ENCODE measurements at places on chromosomes 16 and 17.
A peak's percentile ranks its signal among the peaks of the same experiment; 100 is the strongest.

GRCh38 chr16:53605831-53606400, 97.7 kb downstream of the RPGRIP1L start:
- no peak for DNase-seq

DNA sequence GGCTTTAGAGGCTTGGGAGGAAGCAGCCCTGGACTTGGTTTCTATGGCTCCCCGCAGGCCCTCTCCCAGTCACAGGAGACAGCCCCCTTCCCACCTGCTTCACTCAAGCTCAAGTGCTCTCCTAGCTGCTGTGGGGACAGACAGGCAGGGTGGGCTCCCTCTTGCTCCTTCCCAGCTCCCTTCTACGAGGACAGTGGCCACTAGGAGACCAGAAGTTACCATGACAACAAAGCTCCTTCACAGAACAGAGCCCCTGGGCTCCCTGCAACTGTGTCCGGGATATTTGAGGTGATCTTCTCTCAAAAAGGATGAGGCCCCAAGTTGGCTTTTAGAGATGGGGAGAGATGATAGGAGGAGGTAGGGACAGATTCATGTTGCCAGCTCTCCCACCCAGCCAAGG, 116.3 kb downstream of the AMFR start:
- DNase-seq = no peak

DNA sequence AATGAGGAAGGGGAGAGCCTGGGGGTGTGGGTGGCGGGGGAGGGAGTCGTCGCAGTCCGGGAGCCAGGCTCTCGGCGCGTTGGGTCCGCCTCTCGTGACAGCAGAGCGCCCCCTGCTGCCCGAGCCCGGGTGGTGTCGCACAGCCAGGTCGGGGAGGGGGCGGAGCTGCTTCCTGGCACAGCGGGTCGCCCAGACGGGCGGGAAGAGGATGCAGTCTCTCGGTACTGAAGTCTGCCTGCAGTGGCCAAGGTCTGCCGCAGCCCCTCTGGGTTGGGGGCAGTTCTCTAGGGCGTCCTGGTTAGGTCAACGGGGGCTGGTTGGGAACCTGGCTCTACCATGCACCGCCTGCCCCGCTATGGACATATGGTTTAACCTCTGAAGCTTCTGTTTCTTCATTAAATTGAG, 38.2 kb upstream of the CCDC182 start:
- DNase-seq = peak; percentile 66

- DNase-seq = no peak
Observed at GRCh38 chr17:9132944-9133610, 111.8 kb downstream of the NTN1 start.

GRCh38 chr17:75531721-75532072, 6.2 kb downstream of the LLGL2 start:
- no peak for DNase-seq

GRCh38 chr16:68404736-68405345, 43.5 kb downstream of the SMPD3 start:
- DNase-seq = no peak

DNA sequence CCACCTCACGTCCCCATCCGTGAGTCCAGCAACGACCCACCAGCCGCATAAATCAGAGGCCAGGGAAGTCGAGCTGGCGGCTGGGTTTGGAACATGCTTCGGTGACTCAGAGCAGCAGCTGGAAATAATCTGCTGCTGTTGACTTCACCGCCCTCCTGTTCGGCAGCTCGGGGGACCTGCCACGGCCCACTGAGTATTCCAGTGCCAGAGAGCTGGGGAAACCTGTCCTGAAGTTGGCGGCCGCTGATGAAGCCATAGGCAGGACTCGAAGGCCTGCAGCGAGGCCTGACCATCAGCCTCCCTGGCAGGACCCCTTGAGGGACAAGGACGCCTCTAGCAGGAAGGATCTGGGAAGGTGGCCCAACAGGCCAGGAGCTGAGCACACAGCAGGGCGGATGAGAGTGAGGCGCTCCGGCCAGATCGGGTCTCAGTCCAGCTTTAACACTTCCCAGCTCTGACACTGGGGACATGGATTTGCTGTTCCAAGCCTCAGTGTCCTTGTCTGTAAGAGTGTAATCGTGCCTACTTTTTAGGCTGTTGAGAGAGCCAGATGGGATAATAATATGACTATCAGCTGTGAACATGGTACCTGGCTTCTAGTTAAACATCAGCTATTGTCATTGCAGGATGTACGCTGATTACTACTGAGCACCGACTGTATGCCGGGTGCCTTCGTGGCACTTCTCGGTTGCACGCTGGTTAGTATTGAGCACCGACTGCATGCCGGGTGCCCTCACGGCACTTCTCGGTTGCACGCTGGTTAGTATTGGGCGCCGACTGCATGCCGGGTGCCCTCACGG, 50.4 kb upstream of the CIBAR2 start:
- no peak for DNase-seq

DNA sequence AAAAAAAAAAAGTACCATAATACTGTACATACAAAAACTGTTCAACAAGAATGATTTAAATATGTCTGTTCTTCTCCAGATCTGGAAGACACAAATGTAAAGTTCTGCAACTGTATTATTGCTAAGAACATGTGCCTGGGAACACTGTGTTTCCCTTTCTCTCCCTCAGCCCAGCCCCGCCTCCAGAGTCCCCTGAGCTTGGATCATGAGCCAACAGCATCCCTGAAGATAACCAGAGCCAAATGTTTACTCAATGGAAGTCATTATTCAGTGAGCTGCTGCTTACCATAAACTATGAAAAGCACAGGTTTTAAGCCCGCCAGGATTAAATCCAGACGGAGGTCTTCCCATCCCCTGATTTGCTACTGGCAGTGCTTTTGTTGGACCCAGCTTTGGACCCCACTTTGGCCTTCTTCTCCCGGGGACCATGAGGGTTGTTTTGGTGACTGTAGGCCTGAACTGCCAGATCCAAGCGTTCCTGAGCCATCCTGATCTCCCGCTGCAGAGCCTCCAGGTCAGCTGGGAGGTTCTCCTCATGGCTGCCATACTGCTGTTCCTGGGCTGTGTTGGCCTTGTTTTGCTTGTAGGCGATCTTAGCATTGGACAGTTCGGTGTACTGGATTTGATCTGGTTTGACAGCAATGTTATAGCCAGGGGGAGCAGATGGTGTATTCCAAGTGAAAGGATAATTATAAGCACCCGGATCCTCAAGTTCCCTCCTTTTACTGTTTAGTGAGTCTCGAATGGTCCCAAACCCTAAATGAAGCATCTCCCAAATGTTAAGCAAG, 25.6 kb downstream of the GJC1 start:
- no peak for DNase-seq

- no peak for DNase-seq
Observed at GRCh38 chr17:32264823-32265191, 825 bp upstream of the RHBDL3 start.

DNA sequence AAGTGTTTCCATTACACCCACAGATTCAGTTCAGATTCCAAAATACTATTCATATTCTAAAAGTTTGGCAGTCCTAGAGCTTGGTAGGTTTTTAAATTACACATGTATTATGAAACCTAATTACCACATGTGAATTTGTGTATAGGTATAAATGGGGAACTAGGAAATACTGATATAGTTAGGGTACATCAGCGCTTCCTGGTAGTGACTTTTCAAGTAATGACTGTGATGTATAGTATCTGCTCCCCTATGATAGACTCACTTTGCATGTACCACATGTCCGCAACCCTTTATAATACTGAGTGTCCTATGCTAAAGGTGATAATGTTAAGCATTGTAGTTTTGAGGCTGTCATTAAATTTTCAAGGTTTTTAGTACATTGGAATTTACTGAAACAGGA, 22.9 kb downstream of the CDK12 start:
- no peak for DNase-seq

DNA sequence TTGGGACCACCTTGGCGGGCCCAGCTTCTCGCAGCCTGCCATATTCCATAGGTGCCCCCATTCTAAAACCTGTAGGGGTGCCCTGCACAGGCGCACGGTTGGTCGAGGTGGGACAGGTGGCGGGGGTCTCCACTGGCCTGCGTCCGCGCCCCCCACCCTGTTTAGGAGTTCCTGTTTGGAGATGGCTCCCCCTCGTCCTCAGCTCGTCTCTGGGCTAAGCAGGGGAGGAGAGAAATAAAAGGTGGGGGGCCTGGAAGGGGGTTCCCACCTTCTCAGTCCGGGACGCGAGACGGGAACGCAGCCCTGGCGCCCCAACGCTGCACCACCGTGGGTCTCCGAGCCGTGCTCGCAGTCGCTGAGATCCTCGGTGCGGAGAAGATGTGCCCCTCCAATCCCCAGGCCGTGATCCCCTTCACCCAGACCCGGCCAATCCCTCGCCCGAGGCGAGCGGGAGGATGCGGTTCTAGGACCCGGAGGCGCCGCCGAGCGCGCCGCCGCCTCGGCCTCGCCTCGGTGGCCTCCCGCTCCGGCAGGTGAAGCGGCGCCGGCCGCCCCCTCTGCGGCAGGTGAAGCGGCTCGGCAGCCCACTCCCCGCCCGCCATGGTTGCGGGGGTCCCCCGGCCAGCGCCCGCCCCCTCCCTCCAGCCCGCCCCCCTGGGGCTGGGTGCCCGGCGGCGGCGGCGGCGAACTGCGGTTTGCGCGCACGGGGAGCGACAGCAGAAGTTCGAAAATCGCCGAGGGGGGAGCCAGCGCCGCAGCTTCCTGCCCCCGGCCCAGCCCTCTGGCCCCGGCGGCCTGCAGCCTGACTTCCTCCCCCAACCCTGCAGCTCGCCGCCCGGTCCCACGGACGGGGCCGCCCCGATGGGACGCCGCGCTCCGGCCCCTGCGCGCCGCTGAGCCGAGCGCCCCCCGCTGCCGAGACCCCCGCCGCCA, at the start of gene FMNL1:
Gene FMNL1 (plus strand): TSS at position 805 of the 933 bp plus-strand sequence. CDS start 240 bp downstream, outside the sequence.
- DNase-seq = peak; percentile 83

DNA sequence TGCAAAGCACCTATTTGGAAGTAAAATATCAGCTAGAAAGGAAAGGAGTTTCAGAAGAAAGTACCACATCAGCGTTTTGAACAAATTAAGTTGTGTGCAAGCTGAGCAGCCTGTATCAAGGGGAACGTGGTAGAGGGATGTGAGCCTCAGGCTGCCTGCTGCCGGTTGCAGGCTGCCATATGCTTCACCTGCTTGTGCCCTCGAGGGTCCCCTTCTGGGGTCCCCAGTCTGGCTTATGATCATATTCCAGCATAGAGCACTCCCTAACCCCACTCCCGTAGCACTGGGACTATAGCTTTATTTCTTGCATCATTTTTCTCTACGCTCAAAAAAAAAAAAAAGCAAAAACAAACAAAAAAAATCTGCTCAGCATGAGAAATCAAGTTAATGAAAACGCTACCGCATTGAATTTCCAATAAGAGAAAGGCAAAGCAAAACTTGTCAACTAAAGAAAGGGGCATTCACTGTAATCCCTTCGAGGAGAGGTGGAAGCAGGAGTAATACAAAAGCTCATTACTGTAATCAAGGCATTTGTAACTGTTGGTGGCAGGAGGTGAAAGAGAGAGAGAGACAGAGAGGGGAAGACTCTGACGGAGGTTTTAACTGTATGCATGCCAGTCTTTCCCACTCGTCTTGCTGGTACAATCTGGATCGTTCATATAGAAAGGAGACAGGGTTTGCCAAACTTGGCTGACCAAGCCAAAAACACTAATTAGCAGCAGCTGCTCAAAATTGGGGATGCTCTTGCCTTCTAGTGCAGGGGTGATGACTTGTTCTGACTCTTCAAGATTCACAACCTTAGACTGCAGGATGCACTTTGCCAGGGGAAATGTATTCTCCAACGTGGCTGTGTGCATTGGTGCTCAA, 258.2 kb upstream of the HSBP1 start:
- no peak for DNase-seq

DNA sequence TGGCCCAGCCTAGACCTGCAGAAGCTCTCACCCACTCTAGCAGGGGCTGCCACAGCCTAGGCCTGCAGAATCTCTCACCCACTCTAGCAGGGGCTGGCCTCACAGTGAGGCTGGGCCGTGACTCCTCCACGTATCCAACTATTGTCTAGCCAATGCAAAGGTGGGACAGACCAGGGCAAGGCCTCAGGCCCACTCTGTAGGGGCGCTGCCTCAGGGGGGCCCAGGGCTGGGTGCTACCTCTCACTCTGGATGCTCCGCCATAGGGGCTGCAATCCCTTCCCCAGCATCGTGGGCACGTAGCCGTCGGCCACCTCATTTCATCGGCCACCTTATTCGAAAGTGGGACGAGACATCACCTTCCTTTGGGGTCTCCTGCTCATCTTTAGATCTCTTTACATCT, 51.7 kb downstream of the RPH3AL start:
- no peak for DNase-seq

DNA sequence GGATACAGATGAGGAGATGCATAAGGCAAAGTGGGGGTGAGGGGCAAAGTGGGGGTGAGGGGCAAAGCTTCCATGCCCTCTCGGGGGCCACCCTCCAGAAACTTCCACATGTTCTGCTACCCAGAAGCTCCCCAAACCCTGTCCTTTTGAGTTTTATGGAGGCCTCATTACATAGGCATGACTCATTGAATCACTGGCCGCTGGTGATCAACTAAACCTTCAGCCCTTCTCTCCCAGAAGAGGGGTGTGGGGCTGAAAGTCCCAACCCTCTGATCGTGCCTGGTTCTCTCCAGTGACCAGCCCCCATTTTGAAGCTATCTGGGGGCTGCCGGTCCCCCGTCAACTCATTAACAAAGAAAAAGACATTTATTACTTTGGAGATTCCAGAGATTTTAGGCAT, 27.5 kb downstream of the ITGAE start:
- DNase-seq = no peak

GRCh38 chr17:81394921-81395599, at the start of gene BAHCC1:
Gene BAHCC1, plus strand, starts transcription at chr17:81395457. Its CDS starts 4,283 bp downstream, at chr17:81399740.
- peak; percentile 83 for DNase-seq

DNA sequence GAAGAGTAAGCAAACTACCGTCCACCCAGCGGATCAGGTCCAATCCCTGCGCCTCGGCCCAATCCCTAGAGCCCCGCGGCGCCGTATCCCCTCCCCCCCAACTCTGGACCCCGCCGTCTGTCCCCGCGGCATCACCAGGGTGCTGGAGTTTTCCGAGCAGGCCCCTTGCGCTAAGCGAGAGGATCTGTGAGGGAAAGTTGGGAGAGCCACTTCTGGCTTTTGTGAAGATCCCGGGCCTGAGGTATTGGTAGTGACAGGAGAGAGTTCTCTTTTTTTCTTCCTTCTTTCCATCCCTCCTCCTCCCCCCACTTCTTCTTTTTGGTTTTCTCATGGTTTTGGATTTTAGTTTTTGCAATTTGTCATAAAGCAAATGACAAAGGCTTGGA, 3.5 kb upstream of the DLX4 start:
- DNase-seq = no peak

DNA sequence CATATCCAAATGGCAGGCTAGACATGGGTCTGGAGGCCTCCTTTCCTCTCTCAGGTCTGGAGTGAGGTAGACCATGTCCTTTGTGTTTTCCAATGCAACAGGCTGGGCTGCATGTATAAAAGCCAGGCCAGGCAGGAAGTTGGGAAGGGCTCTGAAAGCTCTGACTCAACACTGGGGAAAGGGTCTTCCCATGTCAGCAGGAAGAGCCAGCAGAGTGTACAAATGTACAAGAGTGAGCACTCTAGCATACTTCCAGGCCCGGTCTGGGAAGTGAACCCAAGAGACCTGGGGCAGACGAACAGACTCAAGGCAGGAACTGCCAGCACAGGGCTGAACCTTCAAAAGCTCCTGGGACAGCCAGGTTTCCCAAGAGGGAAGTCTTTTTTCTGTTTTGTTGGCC, 7.0 kb downstream of the ATPAF2 start:
- no peak for DNase-seq

- DNase-seq = no peak
Observed at GRCh38 chr17:19737305-19738072, 10.6 kb downstream of the ALDH3A1 start.

GRCh38 chr16:15513156-15513555, 78.8 kb downstream of the BMERB1 start:
- no peak for DNase-seq
